Breast epithelium (tissue), 4 donors: ENCODE measurements at places on chromosomes 1 and 21. TPM values are rescaled to one million over a fixed set of nuclear protein-coding genes. Genes with fewer than 3 reads are reported as not detected.

Gene AADACL4
- not detected for total RNA-seq

Gene CRYZL1
- 49.4 TPM for total RNA-seq

Gene ALG6
- 17.7 TPM for total RNA-seq

Gene HES3
- total RNA-seq = not detected

Gene PLPPR5
- not detected for total RNA-seq

Gene C1QC
- total RNA-seq = 385 TPM

Gene TTF2
- 24.7 TPM for total RNA-seq

GRCh38 chr1:106266786-106267185 is 789.7 kb upstream of the PRMT6 start:
- no peak for DNase-seq

GRCh38 chr1:6602669-6603237 is at the start of gene KLHL21:
KLHL21 (minus strand) TSS chr1:6602869; CDS start chr1:6602817, 52 bp downstream.
- peak; percentile 87 for DNase-seq

DNA sequence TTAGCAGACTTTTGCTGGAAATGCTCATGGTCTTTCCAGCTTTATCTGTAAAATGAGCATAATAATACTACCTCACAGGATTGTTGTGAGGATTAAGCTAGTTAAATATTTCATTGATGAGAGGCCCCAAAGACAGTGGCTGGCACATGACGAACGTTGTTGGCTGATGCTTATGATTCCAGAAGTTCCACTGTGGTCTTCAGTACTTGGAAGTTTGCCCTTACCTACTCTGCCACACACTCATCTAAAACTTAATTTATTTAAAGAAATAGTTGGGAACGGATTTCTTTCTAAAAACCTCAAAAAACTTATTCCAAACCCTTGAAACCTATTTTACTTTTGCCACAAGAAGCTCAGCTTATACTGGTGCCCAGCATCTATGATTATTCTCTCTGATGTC is 170.7 kb downstream of the DHRS3 start:
- peak; percentile 76 for DNase-seq

- no peak for DNase-seq
These were observed 143.6 kb downstream of the LRRC7 start for GRCh38 chr1:69711190-69711930.

GRCh38 chr1:99084562-99084961 is 79.9 kb upstream of the PLPPR5 start:
- DNase-seq = no peak

GRCh38 chr21:29817450-29817849 is 122.3 kb downstream of the GRIK1 start:
- DNase-seq = no peak

GRCh38 chr1:9624081-9624480 is 27.4 kb upstream of the PIK3CD start:
- no peak for DNase-seq

- no peak for DNase-seq
These were observed 59.3 kb upstream of the ABCD3 start for GRCh38 chr1:94358630-94359599.

GRCh38 chr1:16318555-16318954 is 33.7 kb downstream of the FBXO42 start:
- DNase-seq = no peak

GRCh38 chr1:52550447-52550846 is 2.4 kb downstream of the TUT4 start:
- DNase-seq = no peak

- DNase-seq = no peak
These were observed 49.8 kb downstream of the SLC45A1 start for GRCh38 chr1:8367571-8368194.

DNA sequence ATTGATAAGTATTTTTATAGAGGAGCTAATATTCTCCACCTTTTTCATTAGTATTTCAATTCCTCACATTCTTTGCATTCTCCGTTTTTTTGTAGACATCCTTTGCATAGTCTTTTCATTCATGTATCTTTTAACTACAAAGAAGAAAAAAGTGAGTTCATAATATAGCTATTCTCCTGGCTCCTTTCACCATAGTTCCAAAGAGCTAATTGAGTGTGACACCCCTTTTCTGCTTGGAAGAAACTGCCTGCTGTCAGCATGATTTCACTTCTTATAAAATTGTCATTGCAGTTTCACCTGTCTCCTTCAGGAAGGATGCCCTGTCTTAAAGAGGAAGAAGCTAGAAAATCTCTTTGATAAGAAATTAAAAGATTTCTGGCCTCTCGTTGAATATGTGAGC is 991.1 kb downstream of the KCNT2 start:
- no peak for DNase-seq

- no peak for DNase-seq
These were observed 24.4 kb upstream of the FAAH start for GRCh38 chr1:46369542-46370213.

DNA sequence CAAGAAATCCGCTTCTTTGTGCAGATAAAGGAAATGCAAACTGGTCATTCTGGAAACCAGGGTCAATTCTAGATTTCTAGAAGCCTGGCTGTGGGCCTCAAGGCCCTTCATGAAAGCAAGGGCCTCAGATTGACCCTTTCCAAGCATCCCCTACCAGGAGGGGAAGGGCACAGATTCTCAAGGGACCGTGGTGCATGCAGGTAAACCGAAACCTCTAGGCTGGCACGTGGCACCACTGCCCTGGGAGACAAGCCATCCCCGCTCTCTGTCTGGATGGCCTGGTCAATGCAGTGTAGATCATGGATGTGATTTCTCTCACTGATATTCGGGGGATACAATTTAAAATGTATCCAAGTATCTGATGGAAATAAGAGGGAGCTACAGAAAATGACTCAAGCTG is 69.4 kb downstream of the TOMM20 start:
- DNase-seq = no peak
